ENCODE measurements at places on chromosomes 1 and 21.

DNA sequence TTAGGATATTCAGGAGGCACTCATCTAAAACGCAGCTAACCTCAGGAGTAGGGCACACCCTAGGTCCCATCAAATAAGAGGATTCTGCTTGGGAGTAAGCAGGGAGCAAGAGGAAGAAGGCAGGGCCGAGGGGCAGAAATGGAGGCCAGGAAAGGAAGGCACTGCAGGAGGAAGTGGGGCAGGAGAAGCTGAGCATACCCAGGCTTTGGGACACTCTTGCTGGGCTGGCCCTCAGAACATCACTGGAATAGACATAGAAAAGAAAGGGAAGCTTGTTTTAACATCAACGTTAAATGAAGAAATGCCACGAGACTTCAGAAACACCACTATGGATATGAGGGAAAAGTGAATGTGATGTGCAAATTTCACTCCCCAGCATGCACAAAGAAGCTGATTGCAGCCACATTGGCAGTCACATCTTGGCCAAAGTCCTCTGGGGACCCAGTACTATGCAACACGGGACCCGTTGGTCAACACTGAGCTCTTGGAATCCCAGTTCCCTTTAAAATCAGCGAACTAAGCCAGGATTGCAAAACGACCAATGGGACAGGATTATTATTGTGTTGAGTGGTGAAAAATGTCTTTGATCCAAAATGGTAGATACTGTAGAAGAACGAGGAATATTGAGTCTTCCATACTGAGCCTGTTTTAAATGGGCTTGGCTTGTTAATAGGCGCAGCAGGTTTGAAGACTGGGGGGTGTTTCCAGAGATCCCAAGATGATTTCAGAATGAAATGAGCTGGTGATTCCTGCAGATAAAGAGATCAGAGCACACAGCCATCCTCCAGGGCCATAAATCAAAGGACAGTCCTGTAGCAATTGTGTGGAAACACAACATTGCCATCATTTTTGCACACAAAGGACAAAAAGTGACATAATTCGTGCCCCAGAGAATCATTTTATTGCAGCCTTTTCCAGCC, 152.4 kb downstream of the TOMM20 start:
- DNase-seq, result no peak

DNA sequence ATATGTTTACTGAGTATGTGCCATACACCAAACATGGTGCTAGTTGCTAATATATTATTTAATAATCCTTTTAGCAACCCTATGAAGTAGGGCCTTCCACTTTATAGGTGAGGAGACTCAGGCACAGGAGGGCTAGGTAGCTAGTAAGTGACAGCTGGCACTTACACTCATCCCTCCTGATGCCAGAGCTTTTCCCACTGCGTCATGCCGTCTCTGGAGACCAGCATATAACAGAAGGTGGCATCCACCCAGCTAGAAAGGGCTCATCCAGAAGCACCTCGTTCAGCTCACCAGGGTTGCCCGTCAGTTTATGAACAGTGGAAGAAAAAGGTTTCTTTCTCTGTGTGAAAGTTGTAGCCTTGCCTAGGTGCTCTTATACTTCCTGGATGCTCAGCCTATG, 108.9 kb downstream of the NOS1AP start:
- no peak for DNase-seq

DNA sequence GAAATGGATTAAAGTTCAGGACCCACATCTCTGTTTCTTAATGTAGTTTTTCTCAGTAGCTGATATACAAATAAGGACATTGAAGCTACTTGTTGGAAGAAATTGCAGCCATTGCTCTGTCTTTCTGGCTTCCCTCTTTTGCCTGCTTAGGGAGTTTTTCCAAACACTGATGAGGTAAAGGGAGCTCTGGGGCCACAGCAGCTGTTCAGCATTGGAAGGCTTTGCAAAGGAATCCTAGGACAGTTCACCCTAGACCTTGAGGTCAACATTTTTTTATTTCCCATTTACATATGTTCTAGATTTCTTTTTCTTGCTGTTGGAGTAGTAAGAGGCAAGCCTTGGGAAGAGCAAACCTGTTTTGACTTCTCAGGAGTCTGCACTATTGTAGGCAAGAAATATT, 126.9 kb upstream of the PLPPR5 start:
- DNase-seq, result no peak

DNA sequence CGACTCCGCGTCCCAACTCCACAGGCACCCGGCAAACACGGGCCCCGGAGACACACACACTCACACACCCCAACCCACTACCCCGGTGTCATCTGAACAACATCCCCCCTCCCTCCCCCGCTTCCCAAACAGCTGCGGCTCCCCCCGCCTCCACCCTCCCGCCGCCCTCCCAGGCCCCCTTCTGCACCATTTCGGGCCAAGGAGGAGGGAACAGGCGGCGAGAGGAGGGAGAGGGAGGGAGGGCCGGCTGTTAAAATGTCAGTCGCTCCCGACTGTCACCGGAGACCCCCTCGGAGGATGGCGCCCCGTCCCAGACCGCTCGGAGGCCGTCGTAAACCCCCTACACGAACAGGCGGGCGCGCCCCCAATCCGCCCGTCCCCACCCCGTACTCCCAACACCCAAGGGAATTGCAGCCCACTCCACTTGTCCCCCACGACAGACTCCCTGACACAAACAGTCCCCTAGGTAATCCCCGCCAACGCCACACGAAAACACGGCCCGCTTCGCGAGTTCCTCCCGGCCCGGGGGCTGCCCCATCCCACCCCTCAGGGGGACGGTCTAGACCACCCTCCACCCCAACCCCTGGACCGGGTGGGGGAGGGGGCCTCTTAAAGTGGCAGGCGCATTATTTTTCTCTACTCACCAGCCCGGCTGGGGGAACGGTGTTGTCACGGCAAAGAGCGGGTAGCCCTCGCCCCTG, 583 bp downstream of the MEF2D start:
- no peak for DNase-seq

GRCh38 chr1:17551755-17552234, 12.3 kb downstream of the ARHGEF10L start:
- no peak for DNase-seq

DNA sequence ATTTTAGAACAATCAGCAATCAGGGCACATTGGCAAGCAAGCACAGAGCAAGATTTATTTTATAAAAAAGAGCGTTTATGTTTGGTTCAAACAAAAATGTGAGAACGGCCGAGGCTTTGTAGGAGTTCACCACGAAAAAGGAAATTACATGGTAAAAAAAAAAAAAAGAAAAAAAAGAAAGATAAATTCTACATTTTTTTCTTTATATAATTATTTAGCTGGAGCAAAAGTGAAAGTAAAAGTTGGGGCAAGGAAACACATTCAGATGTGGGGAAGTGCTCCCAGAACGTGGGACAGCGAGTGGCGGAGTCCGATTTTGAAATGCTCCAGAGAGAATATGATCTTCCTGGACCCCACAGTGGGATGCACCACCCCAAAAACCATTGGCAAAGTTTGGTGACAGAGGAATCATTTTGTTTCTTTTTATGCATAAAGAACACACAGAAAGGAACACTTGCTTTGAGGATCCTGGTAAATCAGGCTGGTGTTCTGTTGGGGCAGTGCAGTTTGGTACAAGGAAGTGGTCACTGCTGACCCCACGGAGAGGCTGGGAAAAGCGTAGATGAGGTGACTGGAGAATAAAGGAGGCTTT, 16.3 kb upstream of the ATP5PO start:
- no peak for DNase-seq

- DNase-seq, result no peak
These were observed 8.8 kb downstream of the XCL1 start for GRCh38 chr1:168585191-168585590.

DNA sequence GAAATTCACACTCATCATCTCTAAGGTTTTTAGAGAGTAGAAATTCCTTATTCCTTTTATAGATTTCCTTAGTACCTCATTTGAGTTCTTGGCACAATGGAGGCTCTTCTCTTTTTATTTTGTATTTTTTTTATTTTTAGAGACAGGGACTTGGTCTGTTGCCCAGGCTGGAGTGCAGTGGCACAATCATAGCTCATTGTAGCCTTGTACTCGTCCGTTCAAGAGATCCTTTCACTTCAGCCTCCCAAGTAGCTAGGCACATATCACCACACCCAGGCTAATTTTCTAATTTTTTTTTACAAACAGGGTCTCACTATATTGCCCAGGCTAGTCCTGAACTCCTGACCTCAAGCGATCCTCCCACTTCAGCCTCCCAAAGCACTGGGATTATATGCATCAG, 29.6 kb downstream of the RGL1 start:
- no peak for DNase-seq

DNA sequence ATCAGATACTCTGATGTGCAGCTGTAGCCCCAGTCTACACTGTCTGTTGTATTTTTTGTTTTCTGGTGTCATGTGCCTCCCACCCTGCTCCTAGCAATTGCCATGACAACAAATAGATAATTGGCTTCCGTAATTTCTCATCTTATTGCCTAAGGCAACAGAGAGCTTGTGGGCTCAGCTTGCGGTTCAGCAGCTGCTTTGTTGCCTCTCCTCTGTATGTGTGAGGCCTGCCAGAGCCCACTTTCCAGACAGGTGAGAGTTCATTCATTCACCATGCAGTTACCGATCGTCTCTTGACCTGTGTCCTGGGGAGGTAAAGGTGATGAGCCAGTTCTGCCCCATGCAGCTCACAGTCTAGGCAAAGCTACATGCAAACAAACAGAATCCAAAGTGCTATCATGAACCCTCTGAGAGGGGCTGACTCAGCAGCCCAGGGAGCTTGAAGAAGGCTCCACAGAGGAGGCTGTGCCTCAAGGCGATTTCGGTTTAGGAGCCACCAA, 11.9 kb downstream of the LGALS8 start:
- DNase-seq, result no peak

DNA sequence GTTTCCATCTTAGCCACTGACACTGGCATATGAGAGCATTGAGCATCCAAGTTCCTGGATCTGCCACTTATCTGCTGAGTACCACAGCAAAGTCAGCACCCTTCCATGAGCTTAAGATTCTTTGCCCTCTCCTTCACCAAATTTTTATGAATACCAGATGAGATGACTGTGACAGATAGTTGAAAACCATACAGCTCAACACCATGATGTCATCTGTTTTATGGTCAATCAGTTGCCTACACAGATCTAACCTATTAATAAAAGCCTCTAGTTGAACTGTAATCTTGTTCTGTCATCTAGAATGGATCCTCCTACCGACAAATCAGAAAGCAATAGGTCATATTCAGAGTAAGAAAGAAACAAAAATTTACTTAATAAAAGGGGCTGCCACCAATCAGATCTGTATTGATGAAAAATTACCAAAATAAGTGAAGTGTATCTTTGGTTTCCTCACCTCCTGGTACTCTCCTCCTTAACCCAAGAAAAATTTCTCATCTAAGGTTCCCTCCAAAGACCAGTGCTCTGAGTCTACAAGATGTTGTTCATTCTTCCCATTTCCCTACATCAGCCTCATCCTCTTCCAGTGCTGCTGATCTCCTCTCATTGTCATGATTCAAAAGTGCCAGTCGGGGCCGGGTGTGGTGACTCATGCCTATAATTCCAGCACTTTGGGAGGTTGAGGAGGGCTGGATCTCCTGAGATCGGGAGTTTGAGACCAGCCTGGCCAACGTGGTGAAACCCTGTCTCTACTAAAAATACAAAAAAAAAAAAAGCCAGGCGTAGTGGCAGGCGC, 138.8 kb upstream of the CTTNBP2NL start:
- no peak for DNase-seq

GRCh38 chr1:22140694-22141093, 2.2 kb downstream of the WNT4 start:
- no peak for DNase-seq

DNA sequence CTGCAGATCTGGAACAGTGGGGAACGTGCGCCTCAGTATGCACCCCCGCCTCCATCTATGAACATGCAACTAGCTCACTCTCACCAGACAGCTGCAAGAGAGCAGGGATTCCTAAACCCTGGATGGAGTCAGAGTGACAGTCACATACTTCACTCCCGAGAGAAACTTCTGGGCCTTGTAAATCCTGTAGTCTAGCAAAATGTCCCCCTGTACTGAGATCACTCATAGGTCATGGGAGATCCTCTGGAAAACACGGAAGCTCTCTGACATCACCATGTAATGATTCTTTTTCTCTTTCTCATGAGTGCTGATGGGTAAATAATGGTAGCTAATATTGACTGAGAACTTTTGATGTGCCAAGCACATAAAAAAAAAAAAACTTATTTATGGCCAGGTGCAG, 23.4 kb upstream of the TARDBP start:
- DNase-seq, result no peak

DNA sequence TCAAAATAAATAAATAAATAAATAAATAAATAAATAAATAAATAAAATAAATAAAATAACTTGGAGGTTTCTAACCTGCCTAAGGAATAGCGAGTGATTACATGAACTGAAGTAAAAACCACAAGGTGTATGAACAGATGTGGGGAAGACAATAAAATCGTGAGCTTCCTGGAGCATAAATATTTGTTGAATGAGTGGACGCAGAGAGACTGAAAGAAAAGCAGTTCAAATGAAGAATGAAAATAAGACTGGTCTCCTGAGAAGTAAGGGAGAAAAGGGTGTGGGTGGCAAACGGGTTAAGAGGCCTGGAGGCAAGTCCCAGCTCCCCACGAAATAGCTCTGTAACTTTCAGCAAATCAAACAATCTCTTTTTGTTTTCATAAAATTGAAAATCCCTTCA, 33.6 kb downstream of the CHML start:
- DNase-seq, result no peak

DNA sequence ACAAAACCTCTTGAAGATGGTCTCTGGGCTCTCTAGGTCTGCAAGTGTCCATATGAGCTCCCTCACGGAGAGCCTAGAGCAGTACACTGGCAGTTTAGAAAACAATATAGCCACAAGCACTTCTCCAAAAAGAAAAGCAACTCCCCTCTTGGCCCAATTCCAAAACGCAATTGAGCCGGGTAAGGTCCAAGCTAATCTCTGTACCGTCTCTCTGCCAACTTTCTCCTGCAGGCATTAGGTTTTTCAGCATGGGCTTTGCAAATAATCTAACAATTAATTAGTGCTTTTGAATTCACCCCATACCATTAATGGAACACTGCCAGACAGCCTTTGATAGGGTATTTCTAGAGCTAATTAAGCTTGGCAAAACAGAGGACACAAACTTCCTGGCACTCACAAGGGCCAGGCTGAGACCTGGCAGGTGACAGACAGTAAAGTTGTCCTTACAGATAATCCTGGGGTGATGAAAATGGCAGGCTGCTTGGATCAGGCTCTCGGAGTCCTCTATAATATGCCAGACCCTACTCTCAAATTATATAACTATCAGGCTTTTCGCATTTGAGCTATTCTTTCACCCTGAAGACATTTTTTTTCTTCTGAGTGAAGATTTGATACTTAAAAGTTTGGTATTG, 39.8 kb downstream of the TGFBR3 start:
- DNase-seq, result no peak

DNA sequence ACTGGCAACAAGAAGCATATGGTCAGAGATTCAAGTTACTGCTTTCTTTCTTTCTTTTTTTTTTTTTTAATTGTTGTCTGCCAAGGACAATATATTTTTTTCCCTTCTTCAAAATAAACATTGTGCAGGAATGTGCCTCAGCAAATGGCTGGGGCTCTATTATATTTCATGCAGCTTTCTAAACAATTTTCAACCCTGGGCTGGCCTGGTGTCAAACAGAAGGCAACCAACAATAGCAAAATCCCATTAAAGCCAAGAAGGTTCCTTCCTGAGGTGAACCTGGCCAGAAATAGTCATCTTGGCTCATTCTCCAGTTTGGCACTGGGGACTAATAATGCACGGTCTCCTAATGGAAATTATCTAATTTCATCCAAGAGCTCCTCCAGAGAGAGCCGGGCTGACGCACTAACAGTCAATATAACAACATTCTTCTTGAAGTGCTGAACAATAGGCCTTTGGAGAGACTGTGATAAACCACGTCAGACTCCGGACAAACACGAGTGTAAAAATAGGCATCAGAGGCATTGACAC, 35.7 kb upstream of the HLX start:
- DNase-seq, result no peak

GRCh38 chr1:30285501-30285932, 437.9 kb downstream of the MATN1 start:
- no peak for DNase-seq

All from activated naive CD4-positive, alpha-beta T cell (primary cell).